ENCODE measurements at places on chromosomes 12 and 14. TPM values are rescaled to one million over a fixed set of nuclear protein-coding genes. Genes with fewer than 3 reads are reported as not detected.

GRCh38 chr14:74959596-74960180 is 4.3 kb upstream of the PGF start:
- no peak overlapping the region for H3K4me3 ChIP-seq
- H3K4me1 ChIP-seq, result peaks cover 20% of the 10 kb centered on the region
- H3K27ac ChIP-seq, result no peak overlapping the region
- no peak for DNase-seq
- H3K36me3 ChIP-seq, result no peaks in the 10 kb centered on the region
- no peaks in the 10 kb centered on the region for H3K27me3 ChIP-seq

Gene MYBPC1
- total RNA-seq, result 3.4 TPM

DNA sequence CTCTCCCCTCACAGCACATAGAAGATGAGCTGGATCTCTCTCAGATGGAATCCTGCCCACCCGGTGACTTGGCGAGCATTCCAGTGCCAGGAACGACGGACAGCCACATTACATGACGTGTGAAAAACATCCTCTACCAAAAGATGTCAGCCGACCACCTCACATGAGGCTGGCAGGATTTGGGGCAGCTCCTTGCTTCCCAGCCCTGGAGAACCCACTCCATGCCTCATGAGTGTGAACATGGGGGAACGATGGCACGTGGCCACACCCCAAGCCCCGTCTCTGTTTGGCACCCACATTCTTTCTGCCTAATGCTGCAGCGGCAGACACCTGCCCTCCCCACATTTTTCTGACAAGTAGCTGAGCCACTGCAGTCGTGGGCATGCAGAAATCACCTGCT is 202.5 kb downstream of the CALM1 start:
- no peaks in the 10 kb centered on the region for H3K27me3 ChIP-seq
- H3K36me3 ChIP-seq, result no peaks in the 10 kb centered on the region
- H3K4me1 ChIP-seq, result no peaks in the 10 kb centered on the region
- H3K27ac ChIP-seq, result no peak overlapping the region
- DNase-seq, result no peak

DNA sequence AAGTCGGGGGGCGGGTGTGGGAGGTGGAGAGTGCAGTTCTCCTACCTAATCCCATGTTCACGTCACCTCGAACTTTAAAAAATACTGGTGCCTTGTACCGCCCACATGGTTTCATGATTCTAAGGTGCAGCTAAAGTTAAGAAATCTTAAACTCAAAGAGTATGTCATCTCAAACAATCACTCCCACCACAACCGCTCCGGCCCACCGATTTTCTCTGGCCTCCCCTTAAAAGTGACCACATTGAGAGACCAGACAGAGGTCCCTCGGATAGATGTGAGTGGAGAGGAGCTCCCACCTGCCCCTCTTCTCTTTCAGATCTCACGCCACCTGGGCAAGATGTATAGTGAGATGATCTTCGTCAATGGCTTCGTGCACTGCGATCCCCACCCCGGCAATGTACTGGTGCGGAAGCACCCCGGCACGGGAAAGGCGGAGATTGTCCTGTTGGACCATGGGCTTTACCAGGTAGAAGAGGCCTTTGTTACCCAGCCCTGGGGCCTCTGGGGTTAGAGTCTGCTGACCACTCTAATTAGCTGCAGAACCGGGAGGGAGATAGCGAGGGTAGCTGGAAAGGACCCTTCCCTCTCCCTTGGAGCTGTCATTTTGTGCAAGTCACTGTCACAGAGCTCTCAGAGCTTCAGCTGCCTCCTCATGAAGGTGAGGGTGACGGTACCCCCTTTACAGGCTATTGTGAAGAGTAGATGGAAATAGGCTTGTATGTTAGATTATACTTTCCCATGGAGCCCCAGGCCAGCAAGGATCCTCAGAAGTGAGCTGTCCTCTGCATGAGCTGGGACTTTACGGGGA is 124.4 kb downstream of the ADCK1 start:
- H3K4me1 ChIP-seq, result no peaks in the 10 kb centered on the region
- H3K36me3 ChIP-seq, result no peaks in the 10 kb centered on the region
- H3K27me3 ChIP-seq, result no peaks in the 10 kb centered on the region
- no peak for DNase-seq
- no peak overlapping the region for H3K4me3 ChIP-seq

Gene PRKAB1
- 32.3 TPM for total RNA-seq

DNA sequence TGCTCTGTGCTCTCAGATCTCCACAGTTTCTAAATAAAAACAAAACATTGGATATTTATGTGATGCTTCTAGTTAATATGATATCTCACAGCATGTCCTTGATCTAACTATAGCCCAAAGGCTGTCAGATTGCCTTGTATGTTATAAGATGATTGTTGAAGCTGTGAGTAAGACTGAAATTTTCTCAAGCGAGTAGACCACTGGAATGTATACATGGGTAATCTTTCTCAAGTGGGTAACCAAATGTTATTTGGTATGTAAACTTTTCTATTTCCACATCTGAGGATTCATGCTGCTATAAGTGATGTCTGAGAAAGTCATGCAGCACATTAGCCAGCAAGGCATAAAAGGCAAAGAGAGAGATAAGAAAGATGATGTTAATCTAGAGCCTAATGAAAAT is 886.7 kb downstream of the NRXN3 start:
- no peaks in the 10 kb centered on the region for H3K36me3 ChIP-seq
- no peaks in the 10 kb centered on the region for H3K4me1 ChIP-seq
- H3K4me3 ChIP-seq, result no peak overlapping the region
- DNase-seq, result no peak
- no peaks in the 10 kb centered on the region for H3K27me3 ChIP-seq

GRCh38 chr14:99234961-99235571 is 36.9 kb downstream of the BCL11B start:
- peaks cover 43% of the 10 kb centered on the region for H3K4me1 ChIP-seq
- peak; percentile 70 for DNase-seq
- no peaks in the 10 kb centered on the region for H3K36me3 ChIP-seq
- peak overlapping the region; percentile 30 for H3K4me3 ChIP-seq
- no peaks in the 10 kb centered on the region for H3K27me3 ChIP-seq
- H3K27ac ChIP-seq, result peak overlapping the region; percentile 67

- no peak for DNase-seq
- H3K27me3 ChIP-seq, result no peaks in the 10 kb centered on the region
- H3K36me3 ChIP-seq, result no peaks in the 10 kb centered on the region
- H3K4me3 ChIP-seq, result no peak overlapping the region
- no peak overlapping the region for H3K27ac ChIP-seq
Observed at GRCh38 chr12:3247629-3248161, 170.5 kb downstream of the TSPAN9 start.

Gene ACOT4
- 2.8 TPM for total RNA-seq

Gene ASIC1
- total RNA-seq, result 3.1 TPM

GRCh38 chr12:121467638-121468498 is 68.0 kb downstream of the RNF34 start:
- H3K4me3 ChIP-seq, result peak overlapping the region; percentile 75
- no peaks in the 10 kb centered on the region for H3K27me3 ChIP-seq

GRCh38 chr12:98698603-98699463 is 53.7 kb downstream of the APAF1 start:
- no peaks in the 10 kb centered on the region for H3K27me3 ChIP-seq
- H3K36me3 ChIP-seq, result no peaks in the 10 kb centered on the region
- H3K27ac ChIP-seq, result no peak overlapping the region
- no peak overlapping the region for H3K4me3 ChIP-seq
- no peak for DNase-seq

Gene INHBE
- 45.9 TPM for total RNA-seq

Gene SYCP3
- total RNA-seq, result not detected

- DNase-seq, result no peak
- peak overlapping the region; percentile 31 for H3K27ac ChIP-seq
- no peaks in the 10 kb centered on the region for H3K27me3 ChIP-seq
- H3K4me3 ChIP-seq, result no peak overlapping the region
Observed at GRCh38 chr12:58302487-58303011, 361.2 kb downstream of the ATP23 start.

Gene NGB
- not detected for total RNA-seq

DNA sequence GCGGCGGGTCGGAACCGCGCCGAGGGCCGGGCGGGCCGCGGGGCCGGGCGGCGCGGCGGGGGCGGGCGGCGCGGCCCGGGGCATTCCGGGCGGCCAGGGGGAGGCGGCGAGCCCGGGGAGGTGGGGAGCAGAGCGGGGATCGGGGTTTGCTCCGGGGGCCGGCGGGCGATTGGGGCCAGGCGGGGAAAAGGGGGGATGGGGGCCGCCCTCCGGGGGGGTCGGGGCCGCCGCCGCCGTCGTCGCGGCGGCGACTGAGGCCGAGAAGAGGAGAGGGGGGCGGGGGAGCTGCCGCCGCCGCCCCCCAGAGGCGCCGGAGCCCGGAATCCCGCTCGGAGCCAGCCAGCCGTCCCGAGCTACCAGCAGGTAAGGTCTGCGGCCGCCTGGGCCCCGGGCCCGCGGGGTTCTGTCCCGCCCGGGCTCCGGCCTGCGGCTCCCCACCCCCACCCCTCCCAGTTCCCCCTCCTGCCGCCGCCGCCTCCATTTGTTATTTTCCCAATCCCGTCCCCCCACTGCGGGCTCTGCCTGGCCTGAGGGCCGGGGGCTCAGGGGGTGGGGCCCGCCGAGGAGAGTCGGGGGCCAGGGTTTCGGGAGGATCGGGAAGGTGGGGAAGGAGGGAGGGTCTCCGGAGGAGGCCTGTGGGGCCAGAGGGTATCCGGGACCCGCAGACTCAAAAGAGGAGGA is 403 bp downstream of the ATN1 start:
- peaks cover 56% of the 10 kb centered on the region for H3K4me1 ChIP-seq
- peak overlapping the region; percentile 99 for H3K27ac ChIP-seq
- H3K27me3 ChIP-seq, result no peaks in the 10 kb centered on the region

- no peaks in the 10 kb centered on the region for H3K4me1 ChIP-seq
- H3K27ac ChIP-seq, result no peak overlapping the region
- no peaks in the 10 kb centered on the region for H3K27me3 ChIP-seq
- no peaks in the 10 kb centered on the region for H3K36me3 ChIP-seq
Observed at GRCh38 chr12:11578461-11578993, 70.9 kb upstream of the ETV6 start.

- no peaks in the 10 kb centered on the region for H3K27me3 ChIP-seq
- H3K36me3 ChIP-seq, result no peaks in the 10 kb centered on the region
- peaks cover 26% of the 10 kb centered on the region for H3K4me1 ChIP-seq
Observed at GRCh38 chr12:3171195-3171591, 94.0 kb downstream of the TSPAN9 start.

Gene PPP4R3A
- 85.7 TPM for total RNA-seq

Gene HOXC11
- total RNA-seq, result 1.5 TPM

Gene PROX2
- total RNA-seq, result not detected

Gene OAS2
- 0.44 TPM for total RNA-seq

Gene RFX4
- not detected for total RNA-seq

GRCh38 chr12:80952443-80952842 is 14.7 kb upstream of the LIN7A start:
- H3K4me3 ChIP-seq, result no peak overlapping the region
- no peak for DNase-seq

- peaks cover 48% of the 10 kb centered on the region for H3K4me1 ChIP-seq
- H3K36me3 ChIP-seq, result no peaks in the 10 kb centered on the region
- H3K27me3 ChIP-seq, result no peaks in the 10 kb centered on the region
- H3K4me3 ChIP-seq, result no peak overlapping the region
Observed at GRCh38 chr12:53044896-53045695, 4.8 kb upstream of the TNS2 start.

Gene ACSS3
- total RNA-seq, result 18.8 TPM

DNA sequence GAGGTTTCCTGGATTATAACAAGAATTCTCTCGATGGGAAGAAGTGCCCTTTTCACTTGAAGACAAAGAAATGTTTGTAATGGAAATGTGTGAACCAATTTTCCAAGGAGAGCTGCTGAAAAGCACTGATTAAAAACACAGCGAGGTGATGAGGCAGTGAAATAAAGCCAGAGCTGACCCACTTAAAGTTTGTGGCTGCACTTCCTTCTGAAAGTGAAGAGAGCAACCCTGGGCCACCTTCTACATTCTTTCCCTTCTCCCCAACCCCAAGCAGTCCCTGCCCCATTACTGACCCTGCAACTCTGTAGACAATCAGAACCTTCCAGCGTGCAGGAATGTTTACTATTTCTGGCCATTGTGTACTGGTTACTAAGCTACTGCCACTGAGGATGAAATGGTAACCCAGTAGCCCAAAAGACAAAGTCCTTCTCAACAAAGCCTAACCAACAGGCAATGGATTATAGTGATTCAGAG is 173.9 kb downstream of the TTC7B start:
- H3K4me3 ChIP-seq, result no peak overlapping the region
- no peaks in the 10 kb centered on the region for H3K27me3 ChIP-seq
- no peaks in the 10 kb centered on the region for H3K36me3 ChIP-seq
- peaks cover 19% of the 10 kb centered on the region for H3K4me1 ChIP-seq

- peak overlapping the region; percentile 86 for H3K4me3 ChIP-seq
- DNase-seq, result no peak
- H3K27ac ChIP-seq, result peak overlapping the region; percentile 86
Observed at GRCh38 chr12:51953864-51954263, 2.4 kb downstream of the ACVR1B start.

DNA sequence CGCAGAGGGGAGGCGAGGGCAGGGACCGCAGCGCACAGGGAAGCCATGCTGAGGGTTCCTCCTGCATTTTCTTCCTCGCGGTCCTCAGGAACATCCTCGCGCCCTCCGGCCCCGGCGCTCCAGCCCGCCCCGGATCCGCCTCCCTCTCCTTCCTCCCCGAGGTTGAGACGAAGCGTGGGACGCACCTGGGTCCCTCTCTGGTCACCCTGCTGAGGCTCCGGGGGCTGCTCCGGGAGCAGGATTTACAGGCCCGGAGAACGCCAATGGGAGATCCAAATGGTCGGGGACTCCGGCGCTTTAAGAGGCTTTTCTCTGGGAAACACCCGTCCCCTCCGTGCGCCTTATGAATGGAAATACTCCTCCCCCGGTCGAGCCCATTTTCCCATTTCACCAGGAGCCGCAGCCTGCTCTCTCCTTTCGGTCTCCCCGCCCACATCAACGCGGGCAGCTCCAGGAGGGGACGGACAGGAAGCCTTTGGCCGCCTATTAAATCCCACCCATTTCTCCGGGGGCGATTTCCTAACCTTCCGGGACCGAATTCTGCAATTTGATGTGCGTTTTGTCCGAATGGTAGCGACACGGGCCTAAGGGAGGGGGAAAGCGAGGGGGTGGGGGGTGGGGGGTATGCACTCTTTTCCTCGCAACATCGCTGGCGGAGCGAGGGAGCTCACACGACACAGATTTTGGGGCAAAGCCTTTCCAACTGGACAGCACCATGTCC is at the start of gene UNC79:
TSS of gene UNC79 (plus strand) at position 625 of the 721 bp plus-strand sequence. CDS start at position 716, 91 bp downstream.
- peaks cover 6% of the 10 kb centered on the region for H3K4me1 ChIP-seq
- peaks cover 59% of the 10 kb centered on the region for H3K27me3 ChIP-seq
- H3K4me3 ChIP-seq, result peak within 1 kb of the TSS; percentile 39
- peak; percentile 41 for DNase-seq
- no peaks in the 10 kb centered on the region for H3K36me3 ChIP-seq
- no peak within 1 kb of the TSS for H3K27ac ChIP-seq

DNA sequence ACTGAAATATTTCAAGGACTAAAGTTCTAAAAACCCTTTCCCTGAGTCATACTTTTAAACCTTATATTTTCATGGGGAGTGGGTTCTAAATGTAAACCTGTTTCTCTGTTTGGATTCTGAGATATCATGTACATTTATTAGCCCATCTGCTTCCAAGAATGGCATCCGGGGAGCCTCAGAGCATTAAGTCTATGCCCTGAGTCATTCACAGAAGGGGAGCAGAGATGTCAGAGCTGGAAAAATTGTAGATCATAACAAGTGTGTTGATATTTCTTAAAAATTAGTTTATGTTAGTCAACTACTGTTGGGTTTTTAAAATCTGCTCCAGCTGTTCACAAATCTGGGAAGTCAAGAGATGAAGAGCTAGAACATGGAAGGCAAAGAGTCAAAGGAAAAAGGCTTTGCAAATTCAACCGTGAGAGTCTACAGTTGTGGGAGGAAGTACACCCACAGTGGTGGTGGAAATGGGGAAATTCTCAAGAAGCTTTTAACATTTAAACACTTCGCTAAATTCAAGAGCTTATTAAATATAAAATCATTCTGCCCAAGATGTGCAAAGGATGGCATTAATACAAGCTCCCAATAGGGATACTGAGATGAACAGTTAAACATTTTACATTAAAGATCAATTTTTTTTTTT is 70.5 kb upstream of the FLRT2 start:
- H3K27me3 ChIP-seq, result no peaks in the 10 kb centered on the region
- DNase-seq, result no peak
- H3K4me1 ChIP-seq, result no peaks in the 10 kb centered on the region

Gene TCL1B
- total RNA-seq, result 0.50 TPM
